Tibial nerve (tissue), 4 donors: ENCODE measurements at places on chromosomes 4 and X. TPM values are rescaled to one million over a fixed set of nuclear protein-coding genes. Genes with fewer than 3 reads are reported as not detected.

DNA sequence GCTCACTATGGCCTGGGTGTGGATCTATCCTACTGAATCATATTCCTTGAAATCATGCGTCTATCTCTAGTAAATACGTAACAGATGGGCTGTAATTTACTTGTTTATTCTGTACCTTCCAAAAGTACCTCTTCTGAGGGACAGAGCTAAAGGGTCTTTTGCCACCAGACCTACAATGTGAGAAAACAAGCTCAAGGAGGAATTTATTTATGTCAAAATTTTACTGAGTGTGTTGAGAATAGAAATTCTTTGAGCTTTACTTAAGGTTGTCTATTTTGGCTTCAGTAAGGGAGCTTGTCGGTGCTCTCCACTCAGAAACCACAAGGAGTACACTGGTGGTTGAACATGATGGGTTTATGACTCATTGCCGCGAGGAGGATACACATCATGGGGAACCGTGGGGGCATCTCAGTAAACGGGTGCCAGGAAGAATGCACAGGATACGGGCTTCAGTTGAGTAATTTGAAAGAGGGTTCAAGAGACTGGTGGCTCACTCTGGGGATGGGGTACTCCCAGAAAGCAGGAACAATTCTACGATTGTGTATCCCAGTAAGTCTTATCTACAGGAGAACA is 3.0 kb downstream of the ANK2 start:
- H3K27ac ChIP-seq, result no peak overlapping the region
- no peak for DNase-seq
- H3K4me3 ChIP-seq, result no peak overlapping the region
- H3K4me1 ChIP-seq, result no peaks in the 10 kb centered on the region

- no peak overlapping the region for H3K27ac ChIP-seq
- H3K4me3 ChIP-seq, result no peak overlapping the region
- H3K27me3 ChIP-seq, result no peaks in the 10 kb centered on the region
- H3K4me1 ChIP-seq, result no peaks in the 10 kb centered on the region
- no peak for DNase-seq
Measured at GRCh38 chr4:7506119-7506518, 71.4 kb upstream of the PSAPL1 start.

- no peak for DNase-seq
- H3K4me3 ChIP-seq, result no peak overlapping the region
- no peak overlapping the region for H3K27ac ChIP-seq
Measured at GRCh38 chrX:15930585-15930984, 76.0 kb upstream of the AP1S2 start.

DNA sequence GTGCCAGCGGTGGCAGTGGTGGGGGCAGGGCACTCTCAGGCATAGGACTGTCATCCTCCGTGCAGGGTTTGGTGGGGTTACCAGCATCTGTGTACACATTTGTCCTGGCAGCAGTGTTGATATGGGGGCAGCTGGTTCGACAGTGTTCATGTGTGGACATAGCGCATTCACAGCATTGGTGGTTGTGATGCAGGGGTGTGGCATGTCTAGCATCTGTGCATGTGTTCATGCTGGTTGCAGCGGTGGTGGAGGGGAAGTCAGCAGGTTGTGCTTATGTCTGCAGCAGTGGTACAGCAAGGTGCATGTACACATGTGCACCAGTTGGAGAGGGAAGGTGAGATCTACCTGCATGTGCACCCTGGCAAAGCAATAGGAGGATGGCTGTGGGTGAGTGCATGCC is 75.3 kb upstream of the ZXDB start:
- H3K4me3 ChIP-seq, result no peak overlapping the region
- no peak for DNase-seq
- no peaks in the 10 kb centered on the region for H3K36me3 ChIP-seq
- no peak overlapping the region for H3K27ac ChIP-seq

DNA sequence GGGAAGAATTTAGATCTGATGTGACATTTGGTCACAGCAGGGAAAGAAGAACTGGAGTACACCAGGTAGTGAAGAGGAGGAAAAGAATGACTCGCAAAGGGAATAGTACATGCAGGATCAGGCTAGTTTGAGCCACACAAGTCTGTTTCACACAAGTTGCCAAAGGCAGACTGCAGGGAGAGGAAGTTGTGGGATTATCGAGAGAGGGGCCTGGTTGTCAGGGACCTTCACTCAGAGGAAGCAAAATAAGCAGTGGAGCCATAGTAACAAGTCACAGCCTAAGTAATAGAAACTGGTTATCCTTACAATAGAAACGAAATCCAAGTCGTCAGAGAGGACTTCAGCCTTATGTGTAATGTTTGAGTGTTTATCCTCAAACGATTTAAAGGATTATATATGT is 316.7 kb upstream of the HTR2C start:
- H3K27ac ChIP-seq, result no peak overlapping the region
- H3K4me1 ChIP-seq, result no peaks in the 10 kb centered on the region
- no peaks in the 10 kb centered on the region for H3K27me3 ChIP-seq
- no peak overlapping the region for H3K4me3 ChIP-seq
- no peak for DNase-seq

DNA sequence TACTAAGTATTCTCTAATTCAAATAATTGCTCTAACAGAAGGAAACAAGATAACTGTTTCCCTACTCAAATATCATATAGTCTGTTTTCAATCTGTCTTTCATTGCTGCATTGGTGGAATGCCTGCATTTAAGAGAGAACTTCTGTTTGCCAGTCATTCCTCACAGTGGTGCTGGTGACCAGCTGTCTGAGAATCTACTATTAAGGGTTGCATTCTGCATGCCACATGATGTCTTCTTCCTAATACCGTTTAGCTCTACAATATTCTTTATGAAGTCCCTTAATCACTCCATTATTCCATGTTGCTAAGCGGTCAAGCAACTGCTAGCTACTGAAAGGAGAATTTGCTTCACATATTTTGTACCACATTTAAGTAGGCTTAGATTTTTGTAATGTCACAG is 167.1 kb upstream of the CENPE start:
- H3K27ac ChIP-seq, result no peak overlapping the region
- H3K4me1 ChIP-seq, result no peaks in the 10 kb centered on the region
- no peak overlapping the region for H3K4me3 ChIP-seq
- no peak for DNase-seq
- no peaks in the 10 kb centered on the region for H3K27me3 ChIP-seq

- no peak overlapping the region for H3K4me3 ChIP-seq
- H3K27ac ChIP-seq, result no peak overlapping the region
- DNase-seq, result no peak
- no peaks in the 10 kb centered on the region for H3K4me1 ChIP-seq
Measured at GRCh38 chr4:18034099-18034498, 12.5 kb upstream of the LCORL start.

GRCh38 chr4:132063829-132064228 is 1085.3 kb upstream of the PCDH10 start:
- no peak overlapping the region for H3K4me3 ChIP-seq
- H3K27me3 ChIP-seq, result no peaks in the 10 kb centered on the region
- H3K27ac ChIP-seq, result no peak overlapping the region
- H3K36me3 ChIP-seq, result no peaks in the 10 kb centered on the region
- H3K4me1 ChIP-seq, result no peaks in the 10 kb centered on the region

C1QTNF7 gene
- total RNA-seq, result 10.0 TPM

TBX22 gene
- not detected for total RNA-seq

DCAF8L2 gene
- not detected for total RNA-seq

CNKSR2 gene
- total RNA-seq, result 98.3 TPM

CYSLTR1 gene
- 0.90 TPM for total RNA-seq

EPHA5 gene
- 3.9 TPM for total RNA-seq

NSG1 gene
- total RNA-seq, result 6.1 TPM
